Non-pigmented ciliary epithelial cell (primary cell): ENCODE measurements at places on chromosomes 1 and 21.
A peak's percentile ranks its signal among the peaks of the same experiment; 100 is the strongest.

DNA sequence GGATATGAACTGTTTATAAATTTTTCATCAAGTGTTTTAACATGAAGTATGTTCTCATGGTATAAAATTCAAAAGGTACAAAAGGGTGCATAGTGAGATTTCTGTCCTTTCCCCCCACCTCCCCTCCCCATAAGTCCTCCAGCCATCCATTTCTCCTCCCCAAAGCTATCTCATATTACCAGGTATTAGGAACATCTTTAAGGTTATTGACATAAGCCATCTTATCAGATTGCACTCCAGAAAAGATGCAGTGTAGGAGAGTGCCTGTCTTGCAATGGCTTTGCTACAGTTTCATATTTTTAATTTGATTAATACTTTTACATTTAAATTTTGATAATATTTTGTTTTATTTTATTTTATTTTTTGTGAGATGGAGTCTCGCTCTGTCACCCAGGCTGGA lies 13.5 kb upstream of the HPCAL4 start:
- no peak for DNase-seq

DNA sequence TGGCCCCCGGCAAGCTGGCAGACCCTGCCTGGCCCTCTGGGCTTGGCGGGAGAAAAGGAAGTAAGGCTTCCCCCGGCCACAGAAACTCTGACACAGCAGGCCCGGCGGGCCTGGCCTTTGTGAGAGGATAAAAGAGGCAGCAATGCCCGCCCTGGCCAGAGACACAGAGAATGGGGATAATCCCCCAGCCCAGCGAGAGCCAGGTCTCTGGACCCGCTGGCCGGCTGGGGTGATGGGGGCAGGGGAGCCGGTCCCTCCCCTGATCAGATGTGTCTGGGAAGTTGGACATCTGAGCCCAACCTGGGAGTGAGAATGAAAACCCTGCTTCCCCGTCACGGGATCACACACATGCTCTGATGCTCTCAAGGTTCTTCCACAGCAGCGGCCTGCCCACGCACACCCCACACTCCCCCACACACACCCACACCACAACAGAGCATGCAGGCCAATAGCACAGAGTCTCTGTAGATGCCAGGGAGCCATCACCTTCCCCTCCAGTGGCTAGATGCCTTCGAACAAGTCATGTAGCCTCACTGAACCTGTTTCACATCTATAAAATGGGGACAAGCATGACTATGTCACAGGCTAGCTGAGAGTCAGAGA lies 4.2 kb downstream of the RSPO1 start:
- no peak for DNase-seq

DNA sequence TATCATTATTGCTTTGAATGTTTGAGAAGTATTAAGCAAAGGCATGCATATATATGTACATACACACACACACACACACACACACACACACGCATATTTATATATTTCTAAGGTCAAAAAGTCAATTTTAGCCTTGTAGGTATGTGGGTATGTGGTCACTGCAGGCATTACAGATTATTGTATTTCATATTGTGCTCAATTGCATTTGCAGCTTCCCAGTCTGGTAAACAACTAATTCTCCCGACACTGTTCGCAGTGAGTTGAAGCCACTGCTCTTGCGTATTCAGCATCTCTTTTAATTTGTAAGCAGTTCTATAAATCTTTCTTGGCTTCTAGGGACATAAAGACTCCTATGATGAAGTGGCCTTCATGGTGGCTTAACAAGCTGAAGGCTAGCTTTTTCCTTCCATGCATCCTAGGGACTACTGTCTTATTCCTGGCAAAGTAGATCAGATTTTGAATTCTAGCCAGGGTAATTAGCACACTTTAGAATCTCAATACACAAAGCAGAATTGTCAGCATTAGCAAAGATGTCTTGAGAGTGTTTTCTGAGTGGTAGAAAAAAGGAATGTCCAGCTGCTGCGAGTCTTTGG lies 368.6 kb upstream of the NEGR1 start:
- DNase-seq = no peak

- no peak for DNase-seq
These were observed 5.6 kb downstream of the MX2 start for GRCh38 chr21:41367301-41367944.

- no peak for DNase-seq
These were observed 2.2 kb upstream of the USP24 start for GRCh38 chr1:55217226-55217986.

- DNase-seq = no peak
These were observed 95.6 kb downstream of the PAPPA2 start for GRCh38 chr1:176558561-176558960.

DNA sequence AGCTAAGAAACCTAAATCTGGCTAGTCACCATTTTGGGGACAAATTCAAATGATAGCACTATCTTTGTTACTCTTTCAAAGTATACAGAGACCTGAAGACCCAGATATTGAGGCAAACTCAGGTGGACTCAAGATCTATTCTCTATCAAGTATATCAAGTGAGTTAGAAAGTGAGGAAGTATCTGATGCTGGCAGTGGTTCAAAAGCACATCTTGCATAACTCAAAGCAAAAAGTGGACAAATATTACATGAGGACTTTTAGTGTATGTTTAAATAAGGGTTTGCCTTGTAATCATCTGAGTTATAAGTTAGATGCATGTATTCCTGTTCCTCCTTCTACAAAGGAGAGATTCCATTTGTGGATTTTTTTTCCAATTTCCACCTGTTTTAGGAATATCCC lies 338.4 kb downstream of the DISC1 start:
- no peak for DNase-seq

DNA sequence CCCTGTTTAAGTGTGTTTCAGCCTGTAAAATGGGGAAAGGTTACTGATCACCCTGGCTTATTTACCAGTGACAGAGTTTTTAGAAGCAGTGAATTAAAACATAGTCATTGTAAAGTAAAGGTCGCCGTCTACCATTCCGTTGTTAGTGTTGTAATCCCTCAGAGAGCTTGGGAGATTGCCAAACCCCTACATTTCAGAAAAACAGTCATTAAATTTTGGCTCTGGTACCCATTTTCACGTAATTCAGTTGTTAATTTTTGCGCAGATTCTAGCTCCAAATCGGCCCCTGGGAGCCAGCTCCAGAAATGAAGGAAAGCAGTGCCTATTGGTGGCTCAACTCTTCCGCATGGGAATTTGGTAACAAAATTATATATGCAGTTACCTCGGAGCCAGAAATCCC lies 127.7 kb upstream of the AJAP1 start:
- DNase-seq = no peak

- no peak for DNase-seq
These were observed 54.9 kb downstream of the PTPRF start for GRCh38 chr1:43585557-43585956.

GRCh38 chr1:91745640-91746373 lies 140.1 kb downstream of the TGFBR3 start:
- DNase-seq = no peak

DNA sequence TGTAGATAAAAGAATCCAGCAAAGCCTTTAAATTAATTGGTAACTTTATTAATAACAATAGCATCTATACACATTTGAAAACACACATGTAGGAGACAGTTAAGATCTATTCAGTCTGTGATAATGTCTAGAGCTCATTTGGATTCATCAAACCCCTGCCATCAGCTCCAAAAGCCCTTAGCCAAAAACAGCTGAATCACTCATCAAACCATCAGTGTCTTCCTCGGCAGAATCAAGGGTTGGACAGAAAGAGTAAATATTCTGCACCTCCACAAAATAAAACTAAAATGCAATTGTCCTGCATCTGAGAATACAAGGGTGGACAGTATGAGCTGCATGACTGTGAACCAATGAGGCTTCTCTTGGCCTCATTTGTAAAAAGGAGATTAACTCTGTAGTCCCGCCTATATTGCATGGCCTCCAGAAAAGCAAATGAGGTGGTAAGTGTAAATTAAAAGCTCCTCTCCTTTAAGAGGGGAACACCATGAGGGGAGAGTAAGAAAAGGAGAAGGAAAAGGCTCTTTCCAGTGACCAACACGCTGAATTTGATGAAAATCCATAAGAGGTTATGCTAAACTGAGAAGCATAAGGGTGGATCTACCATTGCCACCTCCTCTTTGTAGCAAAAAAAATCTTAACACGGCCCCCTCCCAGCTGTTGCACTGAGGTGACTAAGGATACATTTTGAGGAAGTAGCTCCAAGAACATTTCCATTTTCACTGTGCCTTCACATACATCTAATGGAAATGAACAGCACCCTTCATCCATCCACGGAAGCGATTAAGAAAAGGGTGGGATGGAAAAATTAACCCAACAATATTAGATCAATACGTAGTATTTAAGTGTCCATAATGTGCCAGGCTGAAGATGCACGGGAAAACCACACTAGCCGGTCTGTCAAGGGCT lies 14.7 kb upstream of the BOLA1 start:
- no peak for DNase-seq

GRCh38 chr1:62997884-62998283 lies 214.0 kb downstream of the ATG4C start:
- DNase-seq = no peak

DNA sequence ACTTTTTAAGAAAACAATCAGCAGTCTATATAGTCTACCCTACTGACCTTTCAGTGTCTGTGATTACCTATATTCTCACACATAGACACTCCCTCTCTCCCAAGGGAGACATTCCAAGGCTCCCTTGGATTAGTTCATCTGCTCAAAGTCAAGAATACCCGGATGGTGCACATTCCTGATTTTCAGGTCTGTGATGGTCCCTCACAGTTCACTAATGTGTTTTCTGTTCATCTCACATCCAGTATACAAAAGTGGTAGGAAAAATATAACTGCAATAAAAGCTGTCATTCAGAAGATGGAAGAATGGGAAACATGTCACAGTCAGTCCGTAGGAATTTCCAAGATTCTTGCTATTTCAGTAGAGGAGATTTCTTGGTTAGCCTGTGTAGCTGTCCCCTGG lies 224.1 kb upstream of the CACYBP start:
- no peak for DNase-seq

- no peak for DNase-seq
These were observed at the start of gene MAP7D1 for GRCh38 chr1:36155408-36156328. Gene MAP7D1, plus strand, starts transcription at chr1:36156160. Its CDS starts 258 bp downstream, at chr1:36156418.

- no peak for DNase-seq
These were observed 500 bp downstream of the FAM20B start for GRCh38 chr1:179025975-179026812.

DNA sequence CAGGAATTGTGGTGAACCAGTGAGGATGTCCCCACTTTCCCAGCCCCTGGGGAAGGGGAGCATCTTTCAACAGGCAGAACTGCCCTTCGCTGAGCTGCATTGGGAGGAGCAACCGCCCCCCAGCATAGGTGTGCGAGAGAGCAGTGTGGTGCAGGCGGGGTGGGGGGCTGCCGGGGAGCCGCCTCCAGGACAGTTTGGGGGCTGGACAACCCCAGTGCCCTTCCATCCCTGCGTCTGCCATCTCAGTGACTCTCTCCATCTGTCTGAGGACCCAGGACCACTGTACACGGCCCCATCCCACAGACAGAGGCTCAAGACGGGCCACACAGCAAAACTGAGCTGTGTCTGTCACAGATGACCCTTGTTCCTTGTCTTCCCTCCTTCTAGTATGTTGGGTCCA lies 14.2 kb downstream of the PODN start:
- DNase-seq = no peak

DNA sequence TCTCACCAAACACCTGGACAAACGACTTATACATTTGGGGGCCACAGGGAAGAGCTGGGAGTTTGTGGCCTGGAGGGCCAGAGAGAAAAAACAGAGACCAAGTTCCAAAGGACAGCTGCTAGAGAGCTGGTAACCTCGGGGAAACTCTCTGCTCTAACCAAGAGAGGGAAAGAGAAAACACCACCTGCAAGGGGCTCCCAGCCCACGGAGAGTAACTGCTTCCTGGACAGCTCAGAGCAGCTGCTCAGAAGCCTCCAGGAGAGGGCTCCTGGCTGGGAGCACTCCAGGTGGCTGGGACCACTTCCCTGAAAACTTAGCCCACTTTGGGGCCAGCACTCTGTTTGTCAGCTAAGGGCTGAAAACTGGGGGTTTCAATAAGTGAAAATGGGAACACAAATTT lies 154.8 kb upstream of the GRIK3 start:
- no peak for DNase-seq

- no peak for DNase-seq
These were observed 1.4 kb downstream of the VPS13D start for GRCh38 chr1:12231276-12231595.

- DNase-seq = no peak
These were observed 308.6 kb downstream of the MATN1 start for GRCh38 chr1:30414851-30415165.

GRCh38 chr1:228139931-228140723 lies at the start of gene GUK1:
Gene GUK1, plus strand, starts transcription at chr1:228140279. Its CDS starts 24 bp downstream, at chr1:228140303.
- DNase-seq = peak; percentile 96

- no peak for DNase-seq
These were observed 21.3 kb downstream of the RUNX1 start for GRCh38 chr21:35027563-35028450.
